Dorsolateral prefrontal cortex (tissue), 122 donors: ENCODE measurements at places on chromosomes 13 and 19.

- DNase-seq: no peak
Observed at GRCh38 chr13:50889317-50889716, 20.3 kb upstream of the RNASEH2B start.

DNA sequence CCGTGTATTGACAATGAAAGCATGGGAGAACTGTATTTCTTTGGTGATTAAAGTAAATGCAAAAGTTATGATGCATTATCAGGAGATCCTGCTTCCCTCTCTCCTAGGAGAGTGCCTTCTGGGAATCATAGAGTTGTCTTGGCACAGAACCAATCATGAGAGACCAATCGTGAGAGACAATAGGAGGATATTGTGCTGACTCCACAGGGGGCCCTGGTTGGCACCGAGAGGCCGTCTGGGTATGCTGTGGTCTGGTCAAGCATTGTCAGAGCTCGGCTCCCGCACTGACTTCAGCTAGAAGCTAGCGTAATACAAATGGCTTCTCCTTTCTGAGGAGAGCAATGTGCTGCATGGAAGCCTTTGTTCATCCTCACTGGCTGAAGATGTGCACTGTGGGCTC is 131.5 kb upstream of the GJB6 start:
- DNase-seq: no peak

- no peak for DNase-seq
Observed at GRCh38 chr19:51676566-51677083, 16.5 kb upstream of the SPACA6 start.

- peak; percentile 32 for DNase-seq
Observed at GRCh38 chr19:33445442-33446329, 72.2 kb downstream of the CEBPG start.

DNA sequence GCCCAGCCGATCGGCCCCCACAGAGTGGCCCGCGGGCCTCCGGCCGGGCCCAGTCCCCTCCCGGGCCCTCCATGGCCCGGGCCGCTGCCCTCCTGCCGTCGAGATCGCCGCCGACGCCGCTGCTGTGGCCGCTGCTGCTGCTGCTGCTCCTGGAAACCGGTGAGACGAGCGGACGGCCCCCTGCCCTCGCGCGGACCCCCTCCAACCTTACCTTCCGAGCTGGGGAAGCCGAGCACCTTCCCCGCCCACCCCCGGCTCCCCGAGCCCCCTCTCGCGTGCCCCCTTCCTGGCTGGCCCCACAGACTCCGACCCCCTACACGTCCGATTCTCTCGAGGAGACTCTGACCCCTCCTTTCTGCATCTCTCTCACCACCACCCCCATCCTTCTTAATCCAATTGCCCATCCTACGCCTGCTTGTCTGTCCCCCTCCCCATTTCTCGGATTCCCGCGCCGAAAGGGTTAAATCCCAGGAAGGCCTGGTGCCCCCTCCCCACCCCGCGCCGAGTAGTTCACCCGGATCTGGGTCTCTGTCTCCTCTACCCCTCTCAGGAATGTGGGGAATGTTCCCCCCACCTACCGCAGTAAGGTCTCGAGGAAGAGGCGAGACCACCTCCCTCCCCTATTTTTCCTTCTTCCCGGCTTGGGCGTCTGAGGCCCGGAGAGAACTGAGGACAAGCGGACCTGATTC is 502 bp downstream of the NECTIN2 start:
- DNase-seq: no peak

- no peak for DNase-seq
Observed at GRCh38 chr13:25659091-25659795, 287.5 kb downstream of the ATP8A2 start.

DNA sequence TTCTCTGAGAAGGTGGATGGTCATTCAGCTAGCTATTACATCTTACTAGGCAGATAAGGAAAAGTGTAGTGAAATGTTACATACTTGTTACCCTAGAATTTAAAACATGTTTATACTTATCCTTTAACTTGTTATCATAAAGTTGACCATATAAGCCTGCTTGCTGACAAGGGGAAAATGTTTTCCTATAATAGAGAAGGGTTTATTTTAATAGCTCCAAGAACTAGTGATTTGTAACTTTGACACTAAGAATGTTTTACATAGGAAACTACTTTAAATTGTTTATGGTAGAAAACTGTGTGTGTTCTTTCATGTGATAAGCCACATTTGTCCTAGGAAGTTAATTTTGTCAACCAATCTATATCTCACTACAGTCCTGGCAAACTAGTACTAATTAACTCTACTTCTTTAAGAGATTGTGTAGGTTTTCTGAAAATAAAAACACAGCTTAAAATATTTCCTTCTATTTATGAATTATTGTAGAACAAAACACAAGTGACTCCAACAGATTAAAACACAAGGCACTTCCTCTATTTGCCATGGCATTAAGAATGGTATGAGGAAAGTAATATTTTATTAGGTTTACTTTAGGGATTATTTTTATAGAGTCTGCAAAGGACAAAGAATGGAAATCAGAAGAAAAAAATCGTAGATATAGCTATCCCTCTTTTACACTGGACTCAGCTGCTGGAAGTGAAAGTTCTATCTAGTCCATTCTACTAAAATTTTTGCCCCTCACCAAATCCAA is 233.3 kb upstream of the NBEA start:
- DNase-seq: no peak

DNA sequence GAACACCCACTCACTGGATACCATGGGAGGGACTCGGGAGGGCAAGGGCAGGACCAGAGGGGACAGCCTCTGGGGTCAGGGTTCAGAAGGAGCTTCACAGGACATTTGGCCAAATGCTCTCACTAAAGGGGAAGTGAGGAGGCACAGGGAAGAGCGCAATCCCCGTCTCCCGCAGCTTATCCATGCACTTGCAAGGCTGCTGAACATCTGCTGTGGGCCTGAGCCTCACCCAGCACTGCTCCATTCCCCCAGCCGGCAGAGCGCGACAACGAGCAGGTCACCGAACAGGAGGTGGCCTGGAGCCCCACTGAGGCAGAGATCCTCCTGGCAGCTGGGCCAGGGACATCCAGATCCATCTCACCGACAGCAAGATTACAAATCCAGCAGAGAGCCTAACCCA is 23.3 kb downstream of the ELAVL1 start:
- no peak for DNase-seq

DNA sequence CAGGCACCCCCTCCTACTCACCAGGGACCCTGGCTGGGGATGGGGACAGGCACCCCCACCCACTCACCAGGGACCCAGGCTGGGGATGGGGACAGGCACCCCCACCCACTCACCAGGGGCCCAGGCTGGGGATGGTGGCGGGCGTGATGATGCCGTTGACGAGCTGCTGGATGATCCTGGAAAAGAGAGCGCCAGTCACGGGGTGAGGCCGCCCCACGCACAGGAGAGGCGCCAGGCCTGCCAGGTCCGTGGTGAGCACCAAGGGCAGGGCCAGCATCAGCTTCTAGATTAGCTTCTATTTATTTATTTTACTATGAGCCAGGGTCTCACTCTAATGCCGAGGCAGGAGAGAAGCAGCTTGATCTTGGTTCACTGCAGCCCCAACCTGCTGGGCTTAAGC is 10.4 kb downstream of the FGF22 start:
- no peak for DNase-seq

- DNase-seq: no peak
Observed at GRCh38 chr19:43489310-43489709, 15.2 kb downstream of the PHLDB3 start.

- DNase-seq: no peak
Observed at GRCh38 chr13:99015606-99016490, 38.0 kb upstream of the DOCK9 start.

GRCh38 chr13:36343766-36344165 is 2.4 kb downstream of the SPART start:
- no peak for DNase-seq

- peak; percentile 50 for DNase-seq
Observed at GRCh38 chr19:43618921-43619261, 538 bp downstream of the ZNF428 start.

- DNase-seq: peak; percentile 73
Observed at GRCh38 chr19:35903550-35904179, 1.3 kb downstream of the HCST start.

GRCh38 chr13:93361703-93362102 is 135.1 kb downstream of the GPC6 start:
- no peak for DNase-seq

DNA sequence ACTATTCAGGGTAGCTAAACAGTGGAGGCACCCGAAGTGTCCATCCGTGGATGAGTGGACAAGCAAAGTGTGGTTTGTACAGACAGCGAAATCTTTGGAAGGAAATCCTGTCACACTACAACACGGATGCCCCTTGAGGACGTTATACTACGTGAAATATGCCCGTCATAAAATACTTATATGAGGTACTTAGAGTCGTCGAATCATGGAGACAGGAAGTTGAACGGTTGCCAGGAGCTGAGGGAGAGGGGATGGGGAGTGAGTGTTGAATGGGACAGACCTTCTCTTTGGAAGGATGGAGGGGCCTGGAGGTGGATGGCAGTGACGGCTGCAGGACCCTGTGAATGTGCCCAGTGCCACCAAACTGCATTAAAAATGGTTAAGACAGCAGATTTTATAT is 11.6 kb downstream of the ATP4B start:
- no peak for DNase-seq

DNA sequence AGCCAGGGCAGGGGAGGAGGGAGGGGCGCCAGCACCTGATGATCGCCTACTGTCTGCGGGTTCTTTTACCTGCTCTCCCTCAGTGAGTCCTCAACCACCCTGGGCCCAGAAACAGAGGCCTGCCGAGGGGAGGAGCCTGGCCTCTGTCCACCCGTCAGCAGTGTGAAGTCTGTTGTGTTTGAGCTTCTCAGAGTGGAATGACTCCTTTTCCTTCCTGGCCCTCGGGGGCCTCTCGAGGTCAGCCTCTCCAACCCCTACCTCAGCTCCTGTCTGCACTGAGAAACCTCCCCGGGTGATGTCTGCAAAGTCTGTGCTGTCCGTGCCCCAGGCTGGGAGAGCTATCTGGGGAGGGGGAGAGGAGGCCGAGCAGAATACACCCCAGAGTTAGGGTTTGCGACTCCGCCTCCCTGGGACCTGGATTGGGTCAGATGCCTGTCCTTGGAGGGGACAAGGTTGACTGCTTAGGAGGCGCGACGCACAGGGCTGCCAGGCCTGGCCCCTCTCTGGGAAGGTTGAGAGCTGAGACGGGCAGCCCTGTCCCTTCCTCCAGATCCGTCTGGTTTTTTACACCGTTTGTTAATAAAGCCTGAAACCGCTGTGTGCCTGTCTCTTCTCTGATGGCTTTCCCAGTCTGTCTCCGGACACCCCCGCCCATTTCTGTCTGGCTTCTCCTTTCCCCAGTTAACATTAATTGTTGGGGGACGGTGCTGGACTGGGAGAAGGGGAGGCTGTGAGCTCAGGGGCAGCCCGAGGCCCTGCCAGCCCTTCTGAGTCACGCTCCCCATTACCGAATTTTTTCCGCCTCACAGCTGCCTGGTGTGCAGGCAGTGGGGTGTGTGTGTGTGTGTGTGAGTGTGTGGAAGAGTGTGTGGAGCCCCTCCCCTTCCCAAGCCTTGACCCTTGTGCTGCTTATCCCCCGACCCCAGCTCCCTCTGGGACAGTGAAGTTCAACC is 989 bp upstream of the SSC5D start:
- DNase-seq: no peak

GRCh38 chr13:45109102-45109720 is 11.1 kb upstream of the GTF2F2 start:
- DNase-seq: no peak

DNA sequence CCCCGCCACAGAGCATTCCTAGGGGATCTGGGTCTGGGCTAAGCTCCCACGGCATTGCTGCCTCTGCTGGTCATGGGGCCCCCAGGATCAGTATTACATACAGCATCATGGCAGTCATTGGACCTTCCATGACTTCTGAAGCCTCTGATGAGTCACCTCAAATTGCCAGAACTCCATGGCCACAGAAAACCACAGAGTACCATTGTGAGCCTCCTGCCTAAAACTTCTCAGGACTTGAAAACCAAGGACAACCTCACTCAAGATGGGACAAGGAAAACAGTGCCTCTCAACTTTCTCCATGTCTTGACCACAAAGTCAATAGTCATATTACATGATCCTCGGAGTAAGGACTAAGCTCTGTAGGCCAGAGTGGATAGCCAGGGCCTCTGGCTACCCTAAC is 306.0 kb downstream of the GPC5 start:
- DNase-seq: no peak

DNA sequence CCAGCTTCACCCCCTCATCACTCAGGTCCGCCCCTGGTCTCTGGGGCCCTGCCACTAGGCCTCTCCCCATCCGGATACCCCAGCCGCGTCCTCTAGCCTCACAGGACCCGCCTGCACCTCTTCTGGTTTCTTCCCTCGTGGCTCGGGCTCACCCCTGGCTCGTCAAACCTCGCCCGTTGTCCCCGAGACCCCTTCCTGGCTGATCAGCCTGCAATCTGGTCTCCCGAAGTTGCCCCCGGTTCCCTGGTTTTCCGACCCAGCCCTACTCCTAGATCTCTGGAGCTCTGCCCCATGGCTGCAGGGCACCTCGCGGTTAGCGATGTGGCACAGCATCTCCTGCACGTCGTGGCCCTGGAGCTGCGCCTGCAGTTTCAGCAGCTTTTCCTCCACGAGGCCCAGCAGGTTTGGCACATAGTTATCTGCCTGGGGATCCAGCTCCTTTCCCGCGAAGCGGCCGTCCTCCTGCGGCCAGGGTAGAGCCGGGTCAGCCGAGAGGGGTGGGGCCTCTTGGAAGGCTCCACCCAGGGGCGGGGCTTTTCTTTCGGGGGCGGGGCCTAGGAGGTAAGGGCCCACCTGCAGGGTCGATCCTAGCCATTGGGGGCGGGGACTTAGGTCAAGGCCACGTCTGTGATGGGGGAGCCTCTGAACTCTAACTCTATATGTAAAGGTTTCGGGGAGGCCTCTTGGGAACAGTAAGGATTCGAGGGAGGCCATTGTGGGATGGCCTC is 2.4 kb upstream of the RGL3 start:
- no peak for DNase-seq

DNA sequence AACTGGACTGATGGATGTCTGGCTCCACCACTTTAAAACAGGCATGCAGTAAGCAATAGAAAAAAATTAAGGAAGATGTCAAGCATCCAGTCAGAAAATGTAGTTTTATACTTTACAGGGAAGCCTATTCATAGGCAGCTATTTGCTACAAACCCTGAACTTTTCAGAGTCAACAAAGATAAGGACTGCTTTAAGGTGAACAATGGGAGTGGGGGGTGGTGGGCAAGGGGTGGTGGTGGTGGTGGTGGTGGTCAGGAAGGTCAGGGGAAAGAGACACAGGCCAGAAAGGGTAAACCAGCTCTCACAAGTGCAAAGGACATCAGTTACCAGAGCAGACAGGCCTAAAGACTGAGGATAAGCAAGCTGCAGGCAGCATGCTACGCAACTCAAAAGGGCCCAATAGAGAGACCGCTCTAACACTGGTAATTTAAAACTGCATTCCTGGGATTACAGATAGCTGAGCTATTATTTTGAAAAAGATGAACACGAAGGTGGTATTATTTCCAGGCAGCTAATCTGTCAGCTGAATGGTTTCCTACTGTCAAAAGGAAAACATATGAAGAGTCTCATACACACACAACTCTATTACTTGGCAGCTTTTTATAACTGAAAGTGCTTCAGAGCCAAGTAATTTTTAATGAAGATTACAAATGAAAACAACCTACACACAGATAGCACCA is 14.8 kb downstream of the BRD4 start:
- no peak for DNase-seq
